Hematopoietic multipotent progenitor cell (in vitro differentiated cells): ENCODE measurements at places on chromosomes 11 and 22.

- DNase-seq = peak; percentile 74
These were observed 44.2 kb upstream of the TTLL12 start for GRCh38 chr22:43230971-43231723.

- DNase-seq = peak; percentile 70
These were observed 53.8 kb downstream of the ST14 start for GRCh38 chr11:130213143-130213978.

GRCh38 chr11:95968585-95968984 is 44.7 kb upstream of the MTMR2 start:
- no peak for DNase-seq

GRCh38 chr22:37077802-37078448 is 26.4 kb downstream of the KCTD17 start:
- peak; percentile 73 for DNase-seq

- no peak for DNase-seq
These were observed 35.1 kb upstream of the PDGFD start for GRCh38 chr11:104199053-104199452.

DNA sequence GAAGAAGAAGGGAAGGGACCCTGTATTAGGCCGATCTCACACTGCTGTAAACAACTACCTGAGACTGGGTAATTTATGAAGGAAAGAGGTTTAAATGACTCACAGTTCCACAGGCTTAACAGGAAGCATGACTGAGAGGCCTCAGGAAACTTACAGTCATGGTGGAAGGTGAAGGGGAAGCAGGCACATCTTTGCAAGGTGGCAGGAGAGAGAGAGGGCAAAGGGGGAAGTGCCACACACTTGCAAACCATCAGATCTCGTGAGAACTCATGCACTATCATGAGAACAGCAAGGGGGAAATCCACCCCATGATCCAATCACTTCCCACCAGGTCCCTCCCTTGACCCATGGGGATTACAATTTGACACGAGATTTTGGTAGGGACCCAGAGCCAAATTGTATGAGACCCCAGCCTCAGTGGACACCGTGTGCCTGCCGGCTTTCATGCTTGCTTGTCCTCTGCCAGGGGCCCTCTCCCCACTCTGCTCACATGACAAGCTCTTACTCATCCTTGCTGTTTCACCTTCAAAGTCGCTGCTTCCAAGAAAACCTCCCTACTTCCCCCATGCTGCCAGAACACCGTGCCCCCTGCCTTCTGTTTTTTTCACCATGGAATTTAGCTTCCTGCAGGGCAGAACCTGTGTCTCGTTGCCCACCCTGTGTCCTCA is 23.3 kb upstream of the PPFIA1 start:
- no peak for DNase-seq

GRCh38 chr22:27982630-27983180 is 63.6 kb upstream of the PITPNB start:
- DNase-seq = no peak
